ENCODE measurements at places on chromosomes 11 and 22. TPM values are rescaled to one million over a fixed set of nuclear protein-coding genes. Genes with fewer than 3 reads are reported as not detected.
A peak's percentile ranks its signal among the peaks of the same experiment; 100 is the strongest.

HOATZ gene
- not detected for total RNA-seq

FJX1 gene
- 0.62 TPM for total RNA-seq

P2RY6 gene
- not detected for total RNA-seq

OR56A1 gene
- not detected for total RNA-seq

OR6T1 gene
- total RNA-seq: not detected

TRPM5 gene
- not detected for total RNA-seq

- no peak for DNase-seq
These were observed 54.3 kb downstream of the BCL2L13 start for GRCh38 chr22:17692841-17693240.

GRCh38 chr11:71429701-71430100 lies 18.5 kb downstream of the DHCR7 start:
- DNase-seq: no peak

DNA sequence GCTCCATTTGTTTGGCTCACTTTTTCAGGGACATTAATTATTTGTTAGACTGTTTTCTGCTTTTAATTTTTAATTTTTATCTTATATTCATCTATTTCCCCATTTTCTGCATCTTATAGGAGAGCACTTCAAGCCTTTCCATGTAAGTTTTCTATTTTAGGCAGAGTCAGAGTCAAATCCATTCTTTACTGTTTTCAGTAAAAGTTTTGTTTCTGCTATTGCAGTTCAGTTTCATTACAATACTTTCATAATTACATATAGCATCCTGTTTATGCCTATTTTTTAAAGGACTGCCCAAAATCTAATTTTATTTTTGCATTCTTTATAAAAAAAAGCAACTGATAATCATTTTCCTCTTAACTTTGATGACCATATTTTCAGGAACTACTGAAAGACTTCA lies 3.8 kb upstream of the OR10A5 start:
- DNase-seq: no peak

GRCh38 chr11:86702220-86702983 lies 30.0 kb upstream of the ME3 start:
- no peak for DNase-seq

- no peak for DNase-seq
These were observed 47.5 kb downstream of the HORMAD2 start for GRCh38 chr22:30127749-30128166.

DNA sequence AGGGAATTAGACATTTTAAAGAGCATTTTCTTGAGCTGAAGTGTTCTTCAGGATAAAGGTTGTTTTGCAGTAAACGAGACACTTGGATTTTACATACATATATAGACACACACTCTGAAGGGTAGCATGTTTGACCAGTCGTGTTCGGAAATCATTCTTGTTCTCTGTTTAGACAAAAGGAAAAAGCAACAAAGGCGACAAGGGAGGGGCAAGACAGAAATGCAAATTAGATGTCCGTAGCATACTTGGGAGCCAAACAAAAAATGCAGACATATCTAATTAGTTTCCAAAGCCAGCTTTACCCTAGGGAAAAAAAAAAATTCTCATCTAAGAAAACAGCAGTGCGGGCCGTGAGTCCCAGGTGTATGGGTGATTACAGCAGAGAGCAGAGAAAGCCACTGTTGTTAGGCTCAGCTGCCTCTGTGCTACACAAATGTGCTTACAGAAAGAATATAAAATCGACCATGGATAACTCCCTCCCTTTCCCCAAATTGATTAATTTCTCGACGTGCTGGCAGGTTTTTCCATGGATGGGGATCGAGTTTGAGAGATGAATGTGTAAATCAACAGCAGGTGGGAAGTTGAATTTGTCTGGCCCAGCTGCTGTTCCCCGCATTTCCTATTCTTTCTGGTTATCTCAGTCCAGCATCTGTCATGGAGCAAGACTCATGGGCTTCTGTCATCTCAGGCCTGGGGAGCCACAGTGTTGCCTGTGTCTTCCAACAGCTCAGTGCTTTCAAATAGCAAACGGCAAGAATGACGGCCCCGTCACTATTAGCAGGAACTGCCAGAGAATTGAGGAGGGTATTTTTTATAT lies 176.5 kb upstream of the TTC12 start:
- no peak for DNase-seq

DNA sequence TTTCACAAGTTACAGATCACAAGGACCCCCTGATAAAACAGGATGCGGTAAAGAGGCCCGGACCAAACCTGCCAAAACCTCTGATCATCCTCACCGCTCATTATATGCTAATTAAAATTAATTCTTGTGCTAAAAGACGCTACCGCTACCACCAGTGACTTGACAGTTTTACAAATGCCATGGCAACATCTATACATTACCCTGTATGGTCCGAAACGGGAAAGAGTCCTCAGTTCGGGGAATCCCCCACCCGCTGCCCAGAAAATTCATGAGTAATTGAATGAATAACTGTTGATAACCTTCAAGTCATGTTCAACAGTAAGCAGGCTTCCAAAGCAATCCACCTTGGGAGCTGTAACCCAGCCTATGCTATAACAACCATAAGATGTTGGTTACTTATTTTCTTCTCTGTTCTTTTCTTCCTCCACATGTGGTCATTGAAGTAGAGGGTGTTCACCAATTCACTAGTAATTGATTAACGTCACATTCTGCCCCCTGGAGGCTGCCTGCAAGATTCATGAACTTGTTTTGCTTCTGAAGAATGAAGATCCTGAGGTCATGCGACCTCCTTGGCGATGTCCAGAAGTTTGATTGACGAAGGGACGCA lies 20.6 kb downstream of the APOBEC3H start:
- peak; percentile 89 for DNase-seq

All from activated CD4-positive, alpha-beta memory T cell treated with anti-CD3 and anti-CD28 coated beads for 36 hours (primary cell).